NCI-H2107 (cell line): ENCODE measurements at places on chromosomes 2 and 18.
A peak's percentile ranks its signal among the peaks of the same experiment; 100 is the strongest.

DNA sequence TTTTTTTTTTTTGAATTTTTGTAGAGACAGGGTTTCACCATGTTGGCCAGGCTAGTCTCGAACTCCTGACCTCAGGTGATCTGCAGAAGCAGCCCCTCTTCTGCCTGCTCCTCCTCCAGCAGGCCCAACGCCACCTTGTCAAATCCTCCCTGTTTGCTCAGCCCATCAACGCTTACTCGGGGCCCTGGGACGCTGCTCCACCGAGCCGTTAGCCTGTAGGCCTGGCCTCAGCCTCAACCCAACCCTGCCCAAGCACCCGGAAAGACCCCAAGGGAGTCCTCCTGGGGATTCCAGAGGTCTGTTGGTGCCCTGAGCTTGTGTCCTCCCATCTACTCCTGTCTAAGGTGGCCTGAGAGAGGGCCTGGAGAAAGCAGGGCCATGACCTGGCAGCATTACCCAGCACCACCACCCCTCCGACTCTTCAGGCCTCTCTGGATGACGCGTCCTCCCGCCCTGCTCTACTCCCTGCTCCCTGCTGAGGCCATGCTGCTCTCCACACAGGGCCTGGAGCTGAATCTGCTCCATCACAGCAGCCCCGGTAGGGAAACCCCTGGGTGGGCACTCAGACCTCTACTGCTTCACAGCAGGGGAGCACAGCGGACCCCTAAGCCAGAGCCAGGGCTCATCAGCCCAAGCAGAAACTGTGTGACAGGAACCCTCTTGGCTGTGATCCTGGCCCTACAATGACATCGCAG lies 3.2 kb downstream of the STK25 start:
- no peak for DNase-seq

GRCh38 chr18:37332219-37332618 lies 233.4 kb downstream of the CELF4 start:
- DNase-seq: no peak

GRCh38 chr2:224180810-224181209 lies 141.7 kb upstream of the SERPINE2 start:
- no peak for DNase-seq

- peak; percentile 3 for DNase-seq
These were observed 182.7 kb downstream of the RPIA start for GRCh38 chr2:88874063-88874657.

DNA sequence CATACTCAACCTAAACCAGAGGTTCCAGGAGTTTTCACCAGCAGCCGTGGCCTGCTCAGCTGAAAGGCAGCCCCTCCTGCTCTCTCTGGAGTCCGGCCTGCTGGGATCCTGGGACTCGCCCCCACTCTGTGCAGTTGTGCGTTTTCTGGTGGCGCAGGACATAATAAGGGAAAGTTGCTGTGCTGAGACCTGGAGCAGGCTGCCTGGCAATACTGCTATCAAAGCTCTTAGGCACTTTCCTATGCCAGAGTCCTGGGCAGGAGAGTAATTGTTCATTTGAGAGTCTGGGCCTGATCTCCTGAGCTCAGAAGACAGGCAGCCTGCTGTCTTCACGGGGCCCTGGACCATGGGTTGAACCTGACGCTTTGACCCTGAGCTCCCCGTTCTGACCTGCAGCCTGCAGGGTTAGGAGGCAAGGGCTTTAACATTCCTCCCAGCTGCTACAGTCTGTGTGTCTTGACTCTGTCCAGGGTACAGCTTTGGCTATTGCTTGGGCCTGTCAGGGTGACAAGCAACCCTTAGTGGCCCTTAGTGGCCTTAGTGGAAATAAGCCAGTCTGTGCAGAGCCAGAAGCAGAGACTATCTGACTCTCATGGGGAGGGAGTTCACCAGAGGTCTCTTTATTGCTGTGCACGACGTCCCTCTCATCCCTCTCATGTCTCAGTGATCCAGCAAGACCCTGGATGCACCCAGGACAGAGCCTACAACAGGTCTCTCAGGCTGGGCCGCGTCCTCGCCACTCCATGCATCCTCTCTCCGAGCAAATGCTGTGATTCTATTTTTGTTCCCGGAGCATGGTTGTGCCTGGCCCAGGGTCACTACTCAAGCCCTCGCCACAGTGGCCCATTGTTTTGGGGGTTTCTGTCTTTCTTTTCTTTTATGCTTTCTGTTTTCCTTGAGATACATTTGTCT lies 60.6 kb downstream of the ACKR3 start:
- DNase-seq: no peak
